ENCODE measurements at places on chromosomes 13 and 19.

- DNase-seq: no peak
These were observed 36.3 kb downstream of the MCF2L start for GRCh38 chr13:113005076-113005865.

GRCh38 chr13:24161010-24161775 is 673 bp downstream of the SPATA13 start:
- DNase-seq: peak; percentile 28

- DNase-seq: no peak
These were observed 2.7 kb downstream of the S1PR2 start for GRCh38 chr19:10228393-10228792.

DNA sequence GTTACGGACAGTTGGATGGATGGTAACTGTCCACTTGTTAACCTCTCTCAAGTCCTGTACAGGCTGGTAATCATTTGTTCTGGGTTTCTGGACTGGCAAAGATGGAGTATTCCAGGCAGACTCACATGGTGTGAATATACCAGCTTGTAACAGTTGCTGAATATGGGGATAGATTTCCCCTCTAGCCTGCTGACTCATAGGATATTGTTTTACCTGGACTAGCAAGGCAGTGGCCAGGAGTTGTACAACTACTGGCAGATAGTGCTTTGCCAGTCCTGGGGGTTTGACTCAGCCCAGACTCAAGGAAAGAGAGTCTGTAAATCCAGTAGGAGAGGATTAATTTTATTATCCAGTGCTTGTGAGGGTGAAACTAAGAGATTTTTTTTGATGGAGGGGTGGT is 74.0 kb downstream of the ZNF100 start:
- DNase-seq: no peak

- no peak for DNase-seq
These were observed 747 bp upstream of the MARK4 start for GRCh38 chr19:45250216-45250831.

- no peak for DNase-seq
These were observed 714 bp downstream of the HSH2D start for GRCh38 chr19:16144216-16144581.

DNA sequence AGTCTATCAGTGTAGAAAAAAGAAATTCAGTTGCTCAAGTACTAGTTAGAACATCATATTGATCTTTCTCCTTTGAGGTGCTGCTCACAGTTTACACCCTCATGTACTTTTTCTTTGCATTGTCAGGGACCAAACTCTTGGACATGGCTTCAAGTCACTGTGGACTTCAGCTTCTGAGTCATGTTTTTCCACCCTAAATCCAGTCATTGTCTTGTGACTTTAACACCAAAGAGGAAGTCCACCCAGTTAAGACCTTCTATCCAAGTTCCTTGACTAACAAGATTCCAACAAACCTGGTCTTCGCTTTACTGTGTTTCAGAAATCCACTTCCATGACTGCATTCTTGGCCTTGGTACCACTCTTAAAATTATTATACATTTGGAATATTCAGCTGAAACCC is 206.7 kb upstream of the ARGLU1 start:
- DNase-seq: no peak

DNA sequence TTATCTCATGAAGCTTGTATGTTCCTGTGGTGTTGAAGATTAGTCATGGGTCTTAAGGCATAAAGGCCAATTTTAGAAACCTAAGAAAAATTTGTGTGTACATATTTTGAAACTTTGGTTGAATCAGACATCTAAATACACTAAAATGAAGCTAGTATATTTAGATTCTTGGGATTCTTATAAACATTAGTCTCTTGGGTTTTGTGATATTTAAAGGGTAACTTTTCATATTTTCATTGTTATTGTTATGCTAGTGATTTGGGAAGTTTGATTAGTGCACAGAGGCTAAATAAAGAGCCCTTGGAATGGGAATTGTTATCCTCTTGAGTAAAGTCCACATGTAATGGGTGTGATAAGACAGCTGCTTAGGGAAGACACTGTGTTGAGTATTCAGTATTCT is 24.5 kb downstream of the UBA2 start:
- DNase-seq: no peak

- peak; percentile 84 for DNase-seq
These were observed at the start of gene ZNF570 for GRCh38 chr19:37468961-37469777. Gene ZNF570 (plus strand): TSS chr19:37469356. CDS start chr19:37470355, 999 bp downstream.

DNA sequence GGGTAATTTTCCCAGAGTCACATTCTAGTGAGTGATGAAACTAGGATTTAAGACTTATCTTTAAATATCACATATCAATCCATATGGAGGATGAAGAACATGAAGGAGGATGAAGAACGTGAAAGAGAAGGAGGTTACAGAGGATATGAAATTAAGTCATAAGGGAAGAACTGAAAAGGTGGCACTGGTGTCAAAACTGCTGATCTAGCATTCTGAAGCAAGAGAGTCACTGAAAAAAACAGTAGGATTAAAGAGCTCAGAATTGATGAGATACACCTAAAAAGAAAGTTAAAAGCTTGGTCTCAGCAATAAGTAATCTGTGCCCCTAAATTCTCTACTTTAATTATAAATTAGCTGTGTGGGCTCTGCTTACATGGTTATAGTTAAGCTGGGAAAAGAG is 156.5 kb downstream of the KCTD12 start:
- DNase-seq: no peak

- no peak for DNase-seq
These were observed 21.5 kb upstream of the GPR18 start for GRCh38 chr13:99279637-99280036.

- DNase-seq: peak; percentile 92
These were observed 26.4 kb upstream of the TPT1 start for GRCh38 chr13:45367358-45367757.

GRCh38 chr13:49594576-49594975 is 9.2 kb upstream of the RCBTB1 start:
- DNase-seq: no peak

GRCh38 chr13:38530492-38530891 is 156.4 kb upstream of the FREM2 start:
- no peak for DNase-seq

GRCh38 chr13:110466266-110466915 is 95.1 kb downstream of the RAB20 start:
- no peak for DNase-seq

- no peak for DNase-seq
These were observed 45.9 kb downstream of the SLC15A1 start for GRCh38 chr13:98706446-98707110.

GRCh38 chr19:7083076-7083956 is 13.8 kb downstream of the ZNF557 start:
- DNase-seq: no peak

GRCh38 chr13:29418026-29418425 is 177.5 kb downstream of the SLC7A1 start:
- DNase-seq: no peak

- no peak for DNase-seq
These were observed 483.1 kb downstream of the GPC6 start for GRCh38 chr13:93709506-93710244.

GRCh38 chr19:5070930-5071329 is 102.0 kb downstream of the KDM4B start:
- DNase-seq: no peak

DNA sequence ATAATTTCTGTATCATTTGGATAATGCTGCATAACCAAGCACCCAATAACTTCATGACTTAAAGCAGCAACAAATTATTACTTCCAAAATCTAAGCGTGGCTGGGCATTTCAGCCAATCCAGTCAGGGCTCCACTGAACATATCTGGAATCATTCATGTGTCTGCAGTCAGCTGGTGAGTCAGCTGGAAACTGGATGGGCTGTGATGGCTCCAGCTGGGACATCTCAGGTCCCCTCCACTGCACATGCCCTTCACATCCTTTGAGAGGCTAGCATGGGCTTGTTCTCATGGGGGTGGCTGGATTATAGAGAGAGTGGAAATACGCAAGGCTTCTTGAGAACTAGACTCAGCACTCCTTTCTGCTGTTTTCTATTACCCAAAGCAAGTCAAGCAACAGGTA is 961.9 kb downstream of the DIAPH3 start:
- no peak for DNase-seq

DNA sequence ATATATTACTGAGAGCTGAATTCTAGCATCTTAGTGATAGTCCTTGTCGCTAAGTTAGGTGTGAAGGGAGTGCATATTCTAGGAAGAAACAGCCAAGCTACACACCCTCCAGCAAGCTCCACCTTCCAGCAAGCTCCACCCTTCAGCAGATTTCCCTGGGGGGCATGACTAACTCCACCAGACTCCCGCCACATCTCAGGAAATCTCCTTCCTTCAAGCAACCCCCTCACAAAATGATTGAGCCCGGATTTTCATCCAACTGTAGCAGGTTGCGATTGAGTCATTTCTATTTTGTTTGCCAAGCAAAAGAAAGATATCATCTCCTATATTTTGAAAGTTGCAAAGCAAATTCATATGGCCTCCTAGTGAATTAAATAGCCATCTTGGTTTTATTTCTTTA is 162.1 kb upstream of the TMTC4 start:
- DNase-seq: no peak

GRCh38 chr13:24338721-24339120 is 29.3 kb downstream of the C1QTNF9 start:
- DNase-seq: no peak

DNA sequence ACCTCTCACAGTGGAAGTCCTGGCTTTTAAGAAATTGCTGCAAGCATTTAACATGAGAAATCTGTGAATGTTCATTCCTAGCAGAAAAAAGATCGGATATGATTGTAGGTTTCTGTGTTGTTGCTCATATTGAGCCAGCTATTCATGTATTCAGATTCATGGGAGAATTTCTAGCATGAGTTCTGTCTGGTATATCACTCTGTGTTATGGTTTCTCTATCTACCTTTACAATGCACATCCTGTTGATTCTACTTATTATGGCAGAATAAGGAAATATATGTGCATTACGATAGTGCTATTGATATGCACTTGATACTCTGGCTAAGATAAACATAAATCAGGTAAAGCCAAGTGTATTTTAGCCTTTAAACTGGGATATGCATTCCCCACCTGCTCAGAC is 138.2 kb downstream of the KCNRG start:
- no peak for DNase-seq

DNA sequence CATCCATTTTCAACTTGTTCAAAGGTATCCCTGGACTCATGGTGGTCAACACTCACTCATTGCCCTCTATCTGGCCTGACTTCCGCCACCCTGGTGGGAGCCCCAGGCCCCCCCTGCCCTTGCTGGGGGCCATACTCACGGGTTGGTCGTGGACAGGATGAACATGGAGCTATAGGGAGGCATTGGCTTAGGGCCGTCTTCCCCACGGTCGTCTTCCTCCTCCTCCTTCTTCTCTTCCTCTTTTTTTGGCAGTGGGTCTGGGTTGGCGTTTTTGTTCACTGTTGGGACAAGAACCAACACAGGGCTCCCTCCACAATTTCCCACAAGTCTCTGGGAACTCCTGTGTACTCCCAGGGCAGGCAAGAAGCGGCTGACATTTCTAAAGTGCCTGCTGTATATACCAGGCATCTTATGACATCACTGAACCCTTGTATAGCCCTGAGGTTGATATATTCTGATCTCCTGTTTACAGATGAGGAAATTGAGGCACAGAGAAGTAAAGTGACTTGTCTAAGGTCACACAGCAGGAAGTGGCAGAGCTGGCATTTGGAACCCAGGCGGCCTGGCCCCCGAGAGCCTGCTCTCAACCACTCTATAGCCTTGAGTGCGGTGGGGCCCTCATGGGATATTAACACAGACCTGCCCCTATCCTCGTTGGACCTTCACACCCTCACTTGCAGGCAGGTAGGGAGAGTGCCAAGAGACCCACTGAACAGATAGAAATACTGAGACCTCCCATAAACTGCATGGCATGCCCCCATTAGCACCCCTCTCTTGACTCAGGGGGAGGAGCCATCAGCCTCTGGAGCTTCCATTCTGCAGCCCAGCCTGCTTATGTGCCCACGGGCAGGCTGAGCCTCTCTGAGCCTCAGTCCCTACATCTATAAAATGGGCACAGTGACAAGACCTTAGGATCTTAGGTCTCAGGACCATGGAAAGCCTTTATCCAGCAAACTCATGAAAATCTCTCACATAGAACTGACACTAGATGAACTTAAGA is 135.0 kb downstream of the IER2 start:
- no peak for DNase-seq

DNA sequence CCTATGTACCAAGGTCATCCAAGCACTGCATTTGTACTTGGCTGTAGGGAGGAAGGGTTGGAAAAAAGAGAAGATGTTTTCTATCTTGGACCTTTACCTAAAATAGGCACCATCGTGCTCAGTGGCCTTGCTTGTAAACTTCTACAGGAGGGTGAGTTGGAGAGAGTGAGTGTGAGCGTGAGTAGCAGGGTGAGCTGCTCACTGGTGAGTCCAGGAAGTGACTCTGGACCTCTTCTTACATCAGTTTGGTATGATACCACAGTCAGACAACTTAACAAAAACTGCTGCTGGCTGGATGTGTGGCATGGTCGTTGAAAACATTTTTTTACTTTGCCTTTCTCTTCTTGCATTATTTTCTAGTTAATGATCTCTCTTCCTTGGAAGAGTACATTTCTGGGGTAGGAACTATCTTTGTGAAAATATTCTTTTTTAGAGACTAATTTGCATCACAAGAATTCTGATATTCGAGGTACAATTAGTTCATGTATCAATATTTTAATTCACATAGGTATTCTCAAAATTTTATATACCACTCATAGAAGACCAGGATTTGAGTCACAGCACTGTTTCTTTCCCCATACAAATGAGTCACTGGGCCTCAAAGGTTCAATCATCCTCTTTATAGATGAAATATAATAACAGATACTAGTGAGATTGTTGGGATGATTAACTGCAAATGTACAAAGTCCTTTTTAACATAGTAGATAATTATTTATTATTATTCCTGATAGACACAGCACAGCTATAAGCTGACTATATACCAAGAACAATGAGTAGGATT is 651 bp downstream of the SERPINE3 start:
- no peak for DNase-seq

GRCh38 chr19:49097453-49098288 is 12.4 kb downstream of the SNRNP70 start:
- DNase-seq: peak; percentile 61

DNA sequence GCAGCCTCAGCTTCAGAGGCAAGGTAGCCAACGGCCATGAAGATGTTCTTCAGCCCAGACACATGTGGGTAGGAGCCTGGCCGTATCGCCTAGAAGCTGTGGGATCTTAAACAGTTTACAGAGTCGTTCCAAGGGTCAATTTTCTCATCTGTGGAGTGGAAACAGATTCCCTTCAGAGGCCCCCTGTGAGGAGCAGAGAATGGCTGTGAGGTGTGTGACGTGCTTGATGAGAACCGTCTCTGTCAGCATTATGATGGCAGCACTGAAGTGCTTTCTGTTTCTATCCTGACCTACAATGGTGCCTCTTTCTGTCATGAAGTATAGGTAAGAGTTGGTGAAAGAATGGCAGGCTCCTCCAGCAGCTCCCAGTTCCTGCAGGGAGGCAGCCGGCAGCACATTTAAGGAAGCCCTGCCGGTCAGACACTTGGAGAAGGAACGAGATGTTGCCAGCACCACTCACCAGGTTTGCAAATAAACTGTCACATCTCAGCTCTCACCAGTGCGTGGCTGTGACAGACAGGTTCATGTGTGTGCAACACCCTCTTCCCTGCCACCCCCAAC is 277.3 kb downstream of the FOXO1 start:
- peak; percentile 38 for DNase-seq

DNA sequence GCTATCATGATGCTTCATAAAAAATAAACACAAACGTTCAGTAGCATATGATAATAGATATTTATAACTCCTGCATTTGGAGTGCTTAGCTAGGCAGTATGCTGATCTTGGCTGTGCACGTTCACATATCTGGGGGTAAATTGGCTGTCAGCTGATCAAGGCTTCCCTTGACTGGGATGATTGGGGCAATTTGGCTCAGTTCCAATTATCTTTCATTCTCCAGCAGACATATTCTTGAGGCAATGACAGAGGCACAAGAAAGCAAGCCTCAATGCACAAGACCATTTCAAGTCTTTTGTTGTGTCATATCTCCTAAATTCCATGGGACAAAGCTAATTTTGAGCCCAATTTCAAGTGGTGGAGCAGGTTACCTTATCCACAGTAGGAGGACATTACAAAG is 142.0 kb downstream of the DLEU7 start:
- DNase-seq: no peak

All from activated CD4-positive, alpha-beta T cell treated with anti-CD3 and anti-CD28 coated beads, Interleukin-2, amount 50 U/mL, for 4 hours (primary cell).